SK-N-SH treated with all-trans-retinoic acid at 6 μM for 48 hours (cell line): ENCODE measurements at places on chromosomes 2 and 18.
A peak's percentile ranks its signal among the peaks of the same experiment; 100 is the strongest.

- ATAC-seq = no peak
These were observed 140.7 kb downstream of the RND3 start for GRCh38 chr2:150346806-150347205.

GRCh38 chr2:124563426-124563825 is 538.3 kb downstream of the CNTNAP5 start:
- ATAC-seq = no peak

GRCh38 chr2:38284971-38285370 is 92.1 kb downstream of the ATL2 start:
- no peak for ATAC-seq

- ATAC-seq = no peak
These were observed 20.1 kb upstream of the PRLH start for GRCh38 chr2:237546040-237546875.

DNA sequence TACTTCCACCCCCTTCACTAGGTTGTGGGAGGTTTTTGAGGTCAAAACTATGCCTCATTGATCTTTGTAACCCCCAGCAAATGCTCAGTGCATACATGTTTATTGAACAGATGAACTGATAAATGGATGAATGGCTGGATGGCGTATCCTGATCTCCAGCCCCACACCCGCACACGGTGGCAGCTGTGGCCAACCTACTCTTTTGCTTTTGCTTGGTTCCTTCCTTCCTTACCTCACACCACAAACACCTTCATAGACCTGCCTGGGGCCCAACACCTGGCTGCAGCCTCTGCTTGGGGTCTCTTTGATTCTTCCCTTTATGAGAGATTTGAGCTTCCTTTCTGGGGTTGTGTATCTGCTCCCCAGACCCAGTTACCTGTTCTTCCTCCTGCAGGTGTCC is 25.9 kb downstream of the SPP2 start:
- no peak for ATAC-seq

GRCh38 chr2:96907115-96908041 is 37.5 kb upstream of the SEMA4C start:
- peak; percentile 88 for ATAC-seq
